ENCODE measurements at places on chromosomes 5 and 9. TPM values are rescaled to one million over a fixed set of nuclear protein-coding genes. Genes with fewer than 3 reads are reported as not detected.

GRCh38 chr9:115278326-115279035, 160.5 kb upstream of the TNC start:
- DNase-seq = no peak

FAM151B gene
- 0.26 TPM for total RNA-seq

GRCh38 chr5:44844744-44845143, 36.0 kb downstream of the MRPS30 start:
- no peak for DNase-seq

- no peak for DNase-seq
Measured at GRCh38 chr9:26746357-26747072, 146.1 kb downstream of the CAAP1 start.

GRCh38 chr5:95859661-95860060, 37.1 kb upstream of the GLRX start:
- no peak for DNase-seq

- DNase-seq = no peak
Measured at GRCh38 chr5:93585767-93586385, 2.9 kb downstream of the NR2F1 start.

Data from naive thymus-derived CD8-positive, alpha-beta T cell (primary cell).